Stimulated activated CD4-positive, alpha-beta T cell treated with anti-CD3 and anti-CD28 coated beads, Interleukin-15, amount 100 ng/mL, for 48 hours (primary cell): ENCODE measurements at places on chromosomes 11 and 22.

- no peak for DNase-seq
These were observed 44.0 kb downstream of the KCNJ4 start for GRCh38 chr22:38411016-38411415.

GRCh38 chr11:26227301-26227746, 104.6 kb upstream of the ANO3 start:
- DNase-seq, result no peak

GRCh38 chr22:19732403-19733113, 9.2 kb downstream of the GP1BB start:
- DNase-seq, result no peak

DNA sequence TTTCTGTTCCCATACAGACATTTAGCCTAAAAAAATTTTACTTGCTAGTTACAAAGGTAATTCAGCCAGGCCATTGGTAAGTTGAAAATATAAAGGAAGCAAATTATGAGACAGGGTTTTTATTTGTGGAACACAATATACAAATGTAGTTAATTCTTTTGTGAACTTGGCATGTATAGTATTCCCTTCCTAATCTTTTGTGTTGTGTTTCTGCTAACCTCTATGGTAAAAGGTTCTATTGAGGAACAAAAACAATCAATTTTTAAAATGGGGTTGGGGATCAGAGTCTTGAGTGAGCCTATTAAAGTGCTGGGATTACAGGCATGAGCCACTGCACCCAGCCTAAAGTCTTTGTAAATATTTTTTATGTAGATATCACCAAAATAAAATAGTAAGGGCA, 14.1 kb downstream of the SWAP70 start:
- DNase-seq, result no peak

GRCh38 chr11:83601914-83602527, 315.9 kb upstream of the CCDC90B start:
- no peak for DNase-seq

DNA sequence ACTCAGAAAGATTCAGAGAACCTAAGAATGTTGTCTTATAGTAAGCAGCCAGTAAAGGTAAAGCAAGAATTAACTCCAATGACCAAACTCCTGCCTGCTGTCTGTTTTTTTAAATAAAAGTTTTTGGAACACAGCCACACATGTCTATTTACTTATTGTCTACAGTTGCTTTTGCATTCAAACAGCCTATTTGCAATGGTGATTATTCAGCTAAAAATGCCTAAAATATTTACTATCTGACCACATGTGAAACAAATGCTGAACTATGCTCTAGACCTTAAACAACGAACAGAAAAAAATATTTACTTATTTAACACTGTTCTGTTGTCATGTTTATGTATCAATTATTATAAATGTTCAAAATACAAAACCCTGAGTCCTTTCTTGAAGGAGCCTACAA, 1246.6 kb downstream of the FAM181B start:
- no peak for DNase-seq

GRCh38 chr22:17518406-17518805, 44.9 kb upstream of the SLC25A18 start:
- DNase-seq, result no peak

DNA sequence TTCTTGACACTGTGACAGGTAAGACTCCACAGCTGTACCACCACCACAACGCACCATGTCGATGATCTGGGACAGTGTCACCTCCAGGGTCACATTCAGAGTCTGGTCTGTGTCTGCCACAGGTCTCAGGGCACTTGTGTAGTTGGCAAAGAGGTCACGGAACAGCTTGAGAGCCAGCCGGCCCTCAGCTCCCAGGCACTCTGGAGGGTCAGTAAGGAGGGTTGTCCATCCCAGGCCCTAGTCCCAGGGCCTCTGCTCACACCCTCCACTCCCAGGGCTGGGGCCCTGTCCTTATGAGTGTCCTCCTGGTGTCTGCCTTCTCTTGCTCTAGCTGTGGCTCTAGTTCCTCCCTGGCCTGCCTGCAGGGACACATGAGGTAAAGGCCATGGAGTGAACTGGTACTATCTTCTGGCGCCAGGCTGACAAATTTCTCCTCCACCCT, 1.4 kb downstream of the CHRNA10 start:
- DNase-seq, result no peak

- DNase-seq, result no peak
These were observed 9.5 kb downstream of the CDC42BPG start for GRCh38 chr11:64834723-64835615.

GRCh38 chr22:17893900-17894535, 119.7 kb upstream of the BID start:
- no peak for DNase-seq

DNA sequence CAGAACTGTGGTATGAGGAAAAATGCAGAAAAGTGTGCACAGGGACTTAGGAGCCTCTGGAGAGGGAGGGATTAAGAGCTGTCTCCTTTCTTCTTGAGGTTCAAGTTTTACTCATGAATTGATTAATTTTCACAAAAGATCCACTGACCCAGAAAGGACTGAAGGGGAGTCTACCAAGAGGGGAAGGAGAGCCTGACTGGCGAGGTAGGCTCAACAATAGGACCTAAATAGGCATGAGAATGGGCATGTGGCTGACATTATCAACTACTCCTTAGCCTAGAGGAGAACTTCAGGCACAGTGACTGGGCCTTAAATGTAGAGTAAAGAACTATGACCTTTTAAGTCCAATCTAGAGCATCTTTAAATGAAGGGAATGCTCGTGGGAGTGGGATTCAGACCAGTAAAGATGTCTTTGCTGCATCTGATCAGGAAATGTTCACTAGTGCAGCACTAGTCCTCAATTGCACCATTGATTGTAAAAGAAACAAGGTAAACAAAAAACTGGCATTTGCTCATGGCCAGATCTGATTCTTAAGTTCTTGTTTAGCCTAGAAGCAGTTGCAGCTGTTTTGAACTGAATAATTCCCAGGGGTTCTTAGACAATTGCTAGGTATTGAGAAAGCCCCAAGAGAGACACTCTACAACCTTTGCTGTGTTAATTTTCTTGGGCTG, 135.6 kb downstream of the RAB38 start:
- no peak for DNase-seq

DNA sequence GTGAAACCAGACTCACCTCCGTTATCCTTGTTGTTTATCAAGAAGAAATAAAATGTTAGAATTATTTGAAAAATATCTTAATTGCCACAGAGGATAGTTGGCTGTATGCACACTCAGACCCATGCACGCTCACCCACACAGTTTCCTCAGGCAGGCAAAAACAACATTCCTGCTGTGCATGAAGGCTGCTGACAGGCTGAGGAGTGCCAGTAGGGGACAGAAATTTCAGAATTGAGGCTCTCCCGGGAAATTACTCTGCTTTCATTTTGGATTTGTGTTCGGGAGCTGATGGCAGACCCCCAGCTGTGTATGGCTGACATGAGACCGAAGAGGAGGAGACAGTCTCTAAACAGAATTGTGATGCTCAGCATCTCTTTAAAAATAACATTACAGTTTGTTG, 87.5 kb downstream of the AMOTL1 start:
- DNase-seq, result no peak

- DNase-seq, result no peak
These were observed 38.4 kb downstream of the KCNQ1OT1 start for GRCh38 chr11:2661173-2662023.

DNA sequence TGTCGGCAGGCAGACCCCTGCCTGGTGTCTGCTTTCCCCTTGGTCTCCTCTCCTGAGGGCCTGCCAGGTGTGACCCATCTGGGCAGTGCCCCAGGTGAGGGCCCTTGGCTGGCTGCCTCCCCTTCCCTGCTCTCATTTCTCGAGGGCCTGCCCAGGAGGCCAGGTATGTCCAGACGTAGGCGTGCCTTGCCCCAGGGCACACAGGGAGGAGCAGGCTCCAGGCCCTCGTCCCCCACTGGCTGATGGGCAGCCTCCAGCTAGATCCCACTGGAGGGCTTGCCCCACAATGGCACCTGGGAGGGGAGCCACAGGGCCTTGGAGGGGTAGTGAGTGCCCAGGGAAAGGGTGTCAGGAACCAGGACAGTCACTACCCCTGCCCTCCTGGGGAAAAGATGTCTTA, 95.9 kb downstream of the CACNA1I start:
- DNase-seq, result no peak

GRCh38 chr11:133821776-133822175, 23.5 kb downstream of the SPATA19 start:
- DNase-seq, result peak; percentile 14

GRCh38 chr11:115463606-115464005, 40.6 kb downstream of the CADM1 start:
- no peak for DNase-seq

DNA sequence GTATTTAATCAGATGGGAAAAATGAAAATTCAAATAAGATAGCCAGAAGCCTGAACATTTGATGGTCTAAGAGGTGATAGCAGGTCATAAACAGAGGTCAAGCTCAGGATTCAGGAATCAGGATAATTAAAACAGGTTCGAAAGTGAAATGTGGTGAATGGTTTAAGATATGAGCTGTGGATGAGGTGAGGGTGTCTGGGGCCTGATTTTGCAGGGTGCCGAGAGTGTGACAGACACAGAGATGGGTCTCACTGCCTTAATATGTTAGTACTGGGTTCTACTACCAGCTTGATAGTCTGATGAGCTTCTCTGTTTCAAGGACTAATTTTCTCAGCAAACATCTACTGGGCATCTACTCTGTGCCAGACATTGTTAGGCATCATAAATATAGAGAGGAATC, 19.9 kb upstream of the EMSY start:
- DNase-seq, result no peak

DNA sequence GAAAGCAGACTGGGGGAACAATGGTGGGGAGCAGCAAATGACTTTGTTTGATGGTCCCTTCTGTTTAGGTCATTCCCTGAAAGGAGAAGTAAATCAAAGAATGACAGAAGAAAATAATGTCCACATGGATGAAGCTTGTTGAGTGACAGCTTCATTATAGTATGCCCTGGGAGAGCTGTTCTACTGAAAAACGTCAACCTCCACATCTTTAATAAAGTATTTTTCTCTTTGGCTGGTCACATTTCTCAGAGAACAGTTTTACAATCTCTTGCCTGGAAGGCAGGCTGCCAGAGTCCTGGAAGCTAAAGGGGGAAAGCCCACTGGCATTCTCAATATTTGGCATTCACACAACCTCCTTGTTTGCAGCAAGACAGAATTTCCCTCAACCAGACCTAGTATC, 287.9 kb downstream of the SWAP70 start:
- DNase-seq, result no peak

- no peak for DNase-seq
These were observed 199.8 kb downstream of the GUCY1A2 start for GRCh38 chr11:106818443-106818842.

- no peak for DNase-seq
These were observed 757 bp upstream of the HINFP start for GRCh38 chr11:119120639-119121007.

GRCh38 chr11:88701816-88702215, 364.0 kb downstream of the GRM5 start:
- DNase-seq, result no peak

GRCh38 chr22:23823331-23823791, 15.4 kb downstream of the DERL3 start:
- no peak for DNase-seq

GRCh38 chr11:4960877-4961276, 5.4 kb upstream of the OR51A2 start:
- no peak for DNase-seq

DNA sequence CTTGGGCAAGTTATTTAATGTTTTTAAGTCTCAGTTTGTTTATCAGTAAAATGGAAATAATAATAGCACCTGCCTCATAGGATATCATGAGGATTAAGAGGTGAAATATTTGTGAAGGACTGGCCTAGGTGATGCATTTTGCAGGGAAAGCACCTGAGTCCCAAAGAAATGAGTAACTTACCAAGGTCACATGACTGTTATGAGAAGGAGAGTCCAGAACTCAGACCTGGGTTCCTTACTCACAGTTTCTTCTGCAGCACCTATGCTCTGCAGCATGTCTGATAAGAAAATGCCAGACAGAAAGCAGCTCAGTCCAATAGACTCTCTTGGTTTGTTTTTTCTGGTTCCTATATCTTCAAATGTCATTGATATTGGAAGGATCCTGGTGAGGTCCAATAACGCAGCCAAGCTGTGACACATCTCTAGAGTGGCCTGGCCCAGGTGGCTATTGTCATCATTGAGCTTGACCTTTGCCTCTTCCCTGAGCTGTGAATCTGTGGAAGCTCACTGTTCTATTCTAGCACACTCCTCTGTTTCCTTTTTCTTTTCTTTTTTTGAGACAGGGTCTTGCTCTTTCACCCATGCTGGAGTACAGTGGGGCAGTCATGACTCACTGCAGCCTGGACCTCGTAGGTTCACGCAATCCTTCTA, 174.7 kb upstream of the NAV2 start:
- no peak for DNase-seq

GRCh38 chr11:28619846-28620540, 511.8 kb downstream of the METTL15 start:
- DNase-seq, result no peak

GRCh38 chr11:67640758-67641337, 1.3 kb upstream of the TBX10 start:
- no peak for DNase-seq

DNA sequence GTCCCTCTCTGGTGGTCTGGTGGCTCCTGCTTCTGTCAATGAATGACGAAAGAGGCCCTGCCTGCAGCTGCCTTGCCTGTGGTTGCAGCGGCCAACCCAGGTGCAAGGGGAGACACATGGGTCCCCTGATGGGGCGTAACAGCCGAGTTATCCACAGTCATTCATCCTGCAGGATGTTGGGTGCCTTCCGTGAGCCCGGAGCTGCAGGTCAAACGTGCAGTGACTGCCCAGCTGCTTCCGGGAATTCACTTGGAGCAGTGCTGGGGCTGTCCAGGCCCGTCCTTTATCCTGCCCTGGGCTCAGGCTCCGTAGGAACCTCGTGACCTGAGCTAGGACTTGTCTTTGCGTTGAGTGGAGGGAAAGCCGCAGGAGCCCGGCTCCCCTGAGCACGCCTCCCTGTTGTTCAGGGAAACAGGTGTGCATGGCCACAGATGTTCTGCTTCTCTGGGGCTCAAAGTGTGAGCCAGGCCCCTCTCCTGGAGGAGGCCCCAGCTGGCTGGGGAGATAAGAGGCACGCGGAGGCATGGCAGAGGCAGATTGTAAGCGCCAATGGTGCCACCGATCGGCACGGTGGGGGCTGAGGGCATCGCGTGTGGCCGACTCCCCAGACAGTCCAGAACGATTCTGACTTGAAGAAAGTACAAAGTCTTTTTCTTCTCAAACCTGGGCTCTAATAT, 635.4 kb downstream of the BRD1 start:
- no peak for DNase-seq

- no peak for DNase-seq
These were observed 61.1 kb downstream of the KIAA1671 start for GRCh38 chr22:25013607-25014006.
